ENCODE measurements at places on chromosomes 12 and 14.
A peak's percentile ranks its signal among the peaks of the same experiment; 100 is the strongest.

DNA sequence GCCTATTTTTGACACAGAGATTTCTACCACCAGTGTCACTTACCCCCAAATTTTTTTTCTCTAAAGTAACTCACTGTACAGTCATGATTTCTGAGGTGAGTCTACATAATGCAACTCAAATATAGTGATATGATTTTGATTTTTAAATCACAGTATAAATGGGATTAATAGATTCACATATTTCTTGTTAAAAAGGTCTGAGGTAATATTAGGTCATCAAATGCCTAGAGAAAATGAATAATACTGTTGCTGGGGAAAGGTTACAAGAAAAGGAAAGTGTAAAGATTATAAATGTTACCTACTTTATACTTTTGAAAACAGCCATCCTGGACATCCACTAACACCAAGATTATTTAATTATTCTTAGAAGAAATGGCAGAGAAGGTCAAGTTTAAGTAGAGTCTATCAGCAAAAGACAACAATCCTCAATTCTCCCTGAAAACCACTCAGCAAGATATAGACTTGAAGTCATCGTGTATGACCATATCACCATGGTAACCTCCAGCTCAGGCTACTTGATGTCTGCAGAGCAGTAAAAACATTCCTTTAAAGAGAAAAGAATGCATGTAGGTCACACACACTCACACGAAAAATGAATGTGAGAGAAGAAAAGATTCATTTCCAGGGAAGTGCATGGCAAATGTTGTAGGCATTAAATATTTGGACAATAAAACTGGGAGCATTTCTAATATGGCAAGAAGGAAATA lies 58.7 kb downstream of the CCDC59 start:
- DNase-seq: no peak

DNA sequence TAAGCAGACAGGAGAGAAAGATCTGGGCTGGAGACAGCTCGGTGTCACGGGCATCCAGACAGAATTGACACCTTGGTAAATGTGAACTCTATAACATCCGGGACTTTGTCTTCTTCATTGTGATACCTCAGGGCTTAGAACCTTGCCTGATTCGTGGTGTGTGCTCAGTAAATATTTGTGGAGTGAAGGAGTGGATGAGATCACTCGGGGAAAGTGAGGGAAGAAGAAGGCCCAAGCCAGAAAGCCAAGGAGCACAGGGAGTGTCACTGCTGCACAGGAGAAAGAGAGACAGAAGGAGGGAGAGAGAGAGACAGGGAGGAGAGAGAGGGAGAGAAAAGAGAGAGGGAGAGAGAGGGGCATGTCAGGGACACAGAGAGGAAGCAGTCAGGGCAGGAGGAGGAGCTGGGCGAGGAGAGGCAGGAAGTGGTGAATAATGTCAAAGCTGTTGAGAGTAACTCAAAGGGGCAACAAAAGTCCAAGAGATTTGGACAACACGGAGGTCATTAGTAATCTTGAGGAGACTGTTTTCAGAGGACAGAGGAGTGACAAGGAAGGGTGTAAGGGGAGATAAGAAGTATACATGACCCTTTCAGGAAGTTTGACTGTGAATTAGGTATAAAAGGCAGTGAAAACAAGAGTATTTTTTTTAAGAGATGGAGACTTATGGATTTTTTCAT lies 141.6 kb upstream of the MAX start:
- peak; percentile 41 for DNase-seq

- no peak for DNase-seq
Measured at GRCh38 chr12:1922075-1922709, 3.7 kb upstream of the CACNA2D4 start.

DNA sequence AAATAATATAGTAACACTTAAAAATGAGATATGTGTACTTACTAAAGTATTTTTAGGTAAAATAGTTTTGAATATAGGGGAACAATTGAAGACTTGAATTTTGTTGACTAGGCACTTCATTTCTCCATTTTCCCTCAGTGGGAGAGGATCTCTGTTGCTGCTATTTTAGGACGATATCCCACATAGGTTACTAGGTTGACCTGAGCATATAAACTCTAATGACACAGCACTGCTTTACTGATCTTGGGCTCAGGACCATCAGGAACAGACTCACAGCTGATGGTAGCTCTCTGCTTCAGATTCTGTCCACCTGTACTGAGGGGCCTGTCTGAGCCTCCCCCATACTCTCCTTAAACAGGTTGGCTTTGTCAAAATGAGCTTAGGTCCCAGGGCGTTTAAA lies 5.9 kb downstream of the NEDD1 start:
- no peak for DNase-seq

DNA sequence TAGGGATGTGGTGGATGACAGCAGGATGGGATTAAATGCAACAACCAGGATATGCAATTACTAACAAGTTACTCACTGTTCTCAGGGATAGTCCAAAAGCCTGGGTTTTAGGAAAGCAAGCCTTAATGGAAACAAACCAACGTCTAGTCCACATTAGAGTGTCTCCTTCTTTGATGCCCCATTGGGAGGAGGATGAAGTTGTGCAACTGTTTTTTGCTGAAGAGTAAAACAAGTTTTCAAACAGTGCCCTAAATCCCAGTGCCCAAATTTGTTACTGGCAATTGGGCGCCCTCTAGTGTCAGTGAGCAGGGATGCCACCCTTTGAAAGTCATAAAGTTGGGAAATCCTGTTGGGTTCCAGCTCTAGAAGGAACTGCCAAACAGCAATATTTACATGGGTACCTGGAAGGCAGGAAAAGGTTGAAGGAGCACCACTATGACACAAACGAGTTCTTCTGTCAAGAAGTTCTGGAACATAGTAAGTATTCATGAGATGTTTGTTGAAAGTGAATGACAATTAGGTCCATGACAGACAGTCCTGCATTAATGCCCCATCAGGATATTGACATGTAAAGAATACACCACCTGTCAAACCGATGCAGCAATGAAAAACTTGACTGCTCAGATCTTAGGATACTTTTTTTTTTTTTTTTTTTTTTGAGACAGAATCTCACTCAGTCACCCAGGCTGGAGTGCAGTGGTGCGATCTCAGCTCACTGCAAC lies 11.1 kb upstream of the DPF3 start:
- DNase-seq: peak; percentile 78

DNA sequence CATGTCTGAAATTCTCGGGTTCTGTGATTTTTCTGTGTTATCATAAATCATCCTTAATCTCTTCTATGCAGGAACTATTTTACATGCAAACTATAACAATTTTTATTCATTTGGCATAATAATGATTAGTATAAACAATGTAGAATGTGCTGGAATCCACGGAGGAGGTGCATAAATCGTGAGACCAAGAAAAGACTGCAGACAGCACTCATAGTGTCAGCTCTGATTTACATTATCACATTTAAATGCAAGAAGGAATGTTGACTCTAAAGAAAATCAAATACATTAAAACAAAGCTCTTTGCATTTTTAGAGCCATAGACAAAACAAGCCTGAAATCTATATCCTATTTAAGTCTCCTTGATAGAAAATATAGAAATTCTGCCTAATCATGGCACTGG lies 501.7 kb upstream of the STXBP6 start:
- no peak for DNase-seq

- no peak for DNase-seq
Measured at GRCh38 chr12:129788506-129789084, 115.2 kb downstream of the TMEM132D start.

GRCh38 chr12:57127101-57127725 lies 1.1 kb upstream of the LRP1 start:
- peak; percentile 36 for DNase-seq

DNA sequence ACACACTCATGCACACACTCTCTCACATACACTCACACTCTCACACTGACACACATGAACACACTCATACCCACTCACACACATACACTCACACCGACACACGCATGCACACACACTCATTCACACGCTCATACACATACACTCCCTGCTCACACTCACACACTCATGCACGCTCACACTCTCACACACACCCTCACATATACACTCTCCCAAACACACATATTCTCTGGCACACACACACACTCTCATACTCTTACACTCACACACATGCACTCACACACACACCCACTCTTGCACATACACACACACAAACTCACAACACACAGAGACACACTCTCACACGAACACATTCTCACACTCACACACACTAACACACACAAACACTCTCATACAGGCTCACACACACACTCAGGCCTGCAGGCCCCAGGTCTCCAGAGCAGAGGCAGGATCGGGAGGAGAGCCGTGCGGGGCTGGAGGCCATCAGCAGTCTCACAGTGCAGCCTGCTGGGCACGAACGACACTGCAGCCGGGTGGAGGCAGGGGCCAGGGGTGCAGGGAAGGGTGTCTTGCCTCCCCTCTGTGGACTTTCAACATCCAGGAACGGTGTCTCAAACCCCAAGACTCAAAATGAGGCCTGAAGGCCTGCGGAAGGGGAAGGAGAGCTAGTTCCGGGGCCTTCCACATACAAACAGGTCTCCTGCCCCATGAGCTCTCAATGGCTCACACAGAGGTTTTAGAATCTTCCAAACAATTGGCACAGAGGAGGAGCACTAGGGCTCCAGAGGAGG lies 148.7 kb downstream of the ANO2 start:
- no peak for DNase-seq

Data from CD4-positive, alpha-beta T cell treated with Interleukin-21 for 1 hour (primary cell).